RCC 7860 (cell line): ENCODE measurements at places on chromosomes 2 and 18.
A peak's percentile ranks its signal among the peaks of the same experiment; 100 is the strongest.

DNA sequence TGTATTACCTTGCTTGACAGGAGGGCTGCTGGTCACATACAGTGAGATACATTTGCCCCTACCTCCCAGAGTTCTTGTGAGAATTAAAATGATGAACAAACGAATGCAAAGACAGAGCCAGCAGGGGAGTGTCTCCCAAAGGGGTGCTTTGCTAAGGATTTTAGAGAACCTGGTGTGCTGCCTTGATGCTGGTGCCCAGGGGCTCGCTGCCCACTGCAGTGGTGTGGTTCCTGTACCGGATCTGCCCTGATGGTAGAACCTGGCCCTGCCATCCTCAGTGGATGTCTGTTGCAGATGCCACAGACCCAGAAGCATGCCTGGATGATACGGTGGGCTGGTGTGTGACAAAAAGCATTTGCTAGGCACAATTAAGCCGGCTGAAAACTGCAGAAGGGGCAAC lies 414.8 kb upstream of the HS6ST1 start:
- DNase-seq = no peak

DNA sequence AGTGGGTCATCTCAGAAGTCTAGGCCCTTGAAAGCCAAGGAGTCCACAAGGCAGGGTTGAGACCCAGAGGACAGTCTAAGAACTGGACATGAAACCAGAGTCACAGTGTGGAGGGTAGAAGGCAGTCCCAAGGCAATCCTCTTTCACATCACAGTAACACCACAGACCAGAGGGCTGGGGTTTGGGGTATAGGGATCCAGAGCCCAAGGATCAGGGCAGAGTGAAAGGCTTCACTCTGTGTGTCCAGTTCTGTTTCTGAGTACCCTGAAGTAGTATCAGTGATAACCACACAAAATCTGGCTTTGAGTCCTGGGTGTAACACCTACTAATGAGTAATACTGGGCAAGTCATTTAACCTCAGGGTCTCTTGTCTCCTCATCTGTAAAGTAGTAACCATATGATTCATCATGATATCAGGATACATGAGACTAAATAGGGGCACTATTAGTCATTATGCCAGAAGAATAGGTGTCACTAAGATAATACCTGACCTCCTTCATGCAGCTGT lies 91.0 kb downstream of the ICA1L start:
- DNase-seq = peak; percentile 90

DNA sequence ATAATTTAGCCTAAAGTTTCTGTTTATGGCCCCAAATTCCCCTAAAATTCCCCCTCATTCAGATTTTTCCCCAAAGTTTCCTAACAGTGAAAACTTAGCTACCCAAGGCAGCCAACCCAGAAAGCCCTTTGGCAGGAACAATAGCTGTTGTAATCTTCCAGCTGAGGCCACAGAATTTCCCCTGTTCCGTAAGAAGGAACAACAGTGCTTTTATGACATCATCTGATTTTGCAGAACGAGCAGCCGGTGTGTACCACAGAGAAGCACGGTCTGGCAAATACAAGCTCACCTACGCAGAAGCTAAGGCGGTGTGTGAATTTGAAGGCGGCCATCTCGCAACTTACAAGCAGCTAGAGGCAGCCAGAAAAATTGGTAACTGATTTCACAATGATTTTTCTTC lies 6.3 kb downstream of the TNFAIP6 start:
- no peak for DNase-seq

DNA sequence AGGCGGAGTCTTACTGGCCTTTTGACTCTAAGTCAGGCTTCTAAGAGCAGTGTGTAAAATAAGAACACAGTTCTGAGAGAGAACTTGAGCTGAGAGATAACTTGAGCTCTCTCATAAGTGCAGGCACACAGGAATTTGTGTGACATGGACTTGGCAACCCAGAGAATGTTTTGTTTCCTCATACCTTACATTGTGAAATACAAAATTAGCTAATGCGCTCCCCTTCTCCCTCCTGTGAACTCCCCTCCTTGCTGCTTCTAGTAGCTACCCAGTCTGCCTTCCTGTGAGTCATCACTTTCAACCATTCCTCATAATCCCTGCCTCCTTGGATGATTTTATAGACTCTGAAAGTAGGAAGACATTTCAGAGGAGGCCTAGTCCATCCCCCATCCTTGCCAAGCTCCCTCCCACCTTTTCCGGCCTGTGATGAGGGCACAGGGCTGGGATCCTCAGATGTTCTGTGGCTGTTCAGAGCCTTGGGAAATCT lies 22.6 kb downstream of the FER1L5 start:
- DNase-seq = peak; percentile 89

DNA sequence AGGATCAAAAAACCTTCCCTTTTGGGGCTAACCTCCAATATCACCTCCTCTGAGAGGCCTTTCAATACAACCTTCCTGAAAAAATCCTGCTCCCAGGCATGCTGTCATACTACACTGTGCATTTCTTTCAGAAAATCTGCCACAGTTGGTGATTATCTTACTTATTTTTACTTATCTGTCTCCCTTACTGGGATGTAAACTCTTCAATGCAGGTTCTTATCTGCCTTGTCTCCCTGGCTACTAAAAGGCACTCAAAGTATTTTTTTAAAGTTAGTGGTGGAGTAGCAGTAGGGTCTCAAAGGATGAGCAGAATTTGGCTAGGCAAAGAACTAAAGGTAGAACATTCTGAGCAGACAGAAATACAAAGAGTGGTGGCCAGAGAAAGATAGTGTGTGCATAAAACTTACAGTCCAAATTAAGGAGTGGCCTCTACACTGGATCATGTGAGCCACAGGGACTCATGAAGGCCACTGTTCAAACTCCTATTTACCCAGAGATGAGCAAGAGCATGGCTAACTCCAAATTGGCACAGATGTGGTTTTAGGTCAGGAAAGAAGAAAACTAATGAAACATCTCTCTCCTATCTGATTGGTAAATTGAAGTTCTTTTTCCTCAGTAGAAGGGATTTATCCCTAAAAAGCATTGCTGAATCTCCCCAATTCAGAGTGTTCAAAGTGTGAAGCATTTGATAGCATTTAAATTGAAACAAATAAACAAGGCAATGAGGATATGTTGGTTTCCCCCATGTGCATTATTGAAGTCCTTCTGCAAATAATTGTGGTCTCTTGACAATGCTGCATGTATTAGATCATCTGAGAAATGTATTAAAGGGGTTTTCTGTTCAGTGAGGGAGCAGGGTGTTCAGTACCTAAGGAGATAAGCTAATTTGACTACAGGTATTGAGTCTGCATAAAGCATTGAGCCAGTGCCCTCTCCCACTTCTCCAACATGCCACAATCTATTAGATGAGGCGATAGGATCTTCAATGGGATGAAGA lies 285.5 kb downstream of the MREG start:
- DNase-seq = peak; percentile 26

DNA sequence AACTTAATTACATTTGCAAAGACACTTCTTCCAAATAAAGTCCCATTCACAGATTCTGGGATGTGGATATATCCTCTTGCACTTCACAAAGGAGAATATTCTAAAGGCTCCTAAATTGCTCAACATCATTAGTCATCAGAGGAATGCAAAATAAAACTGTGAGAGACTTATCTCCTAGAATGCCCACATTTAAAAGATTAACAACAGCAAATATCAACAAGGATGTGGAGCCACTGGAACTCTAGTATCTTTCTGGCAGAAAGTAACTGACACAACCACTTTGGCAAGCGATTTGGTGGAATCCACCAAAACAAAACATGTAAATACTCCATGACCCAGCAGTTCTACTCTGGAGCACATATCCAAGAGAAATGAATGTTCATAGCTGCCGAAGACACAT lies 4.6 kb downstream of the NEU2 start:
- no peak for DNase-seq

- DNase-seq = no peak
Observed at GRCh38 chr2:169510496-169510895, 994 bp downstream of the KLHL41 start.

DNA sequence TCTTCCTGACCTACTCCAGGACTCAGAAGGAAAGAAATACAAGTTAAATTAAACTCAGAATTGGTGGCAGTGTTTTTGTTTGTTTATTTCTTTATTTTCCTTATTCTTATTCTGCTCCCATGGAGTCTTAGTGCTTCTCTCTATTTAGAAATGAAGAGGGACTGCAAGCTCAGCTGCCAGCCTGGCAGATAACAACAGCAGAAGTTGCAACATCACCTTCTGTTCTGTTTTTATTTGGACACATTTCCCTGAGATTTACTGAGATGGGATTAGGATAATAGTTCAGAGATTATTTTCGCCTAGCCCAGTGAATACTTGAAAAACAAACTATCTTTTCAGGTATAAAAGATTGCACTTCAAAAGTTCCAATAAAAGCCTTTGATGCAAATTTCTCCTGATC lies 70.4 kb upstream of the DTNA start:
- no peak for DNase-seq
